ENCODE measurements at places on chromosomes 3 and 15.

DNA sequence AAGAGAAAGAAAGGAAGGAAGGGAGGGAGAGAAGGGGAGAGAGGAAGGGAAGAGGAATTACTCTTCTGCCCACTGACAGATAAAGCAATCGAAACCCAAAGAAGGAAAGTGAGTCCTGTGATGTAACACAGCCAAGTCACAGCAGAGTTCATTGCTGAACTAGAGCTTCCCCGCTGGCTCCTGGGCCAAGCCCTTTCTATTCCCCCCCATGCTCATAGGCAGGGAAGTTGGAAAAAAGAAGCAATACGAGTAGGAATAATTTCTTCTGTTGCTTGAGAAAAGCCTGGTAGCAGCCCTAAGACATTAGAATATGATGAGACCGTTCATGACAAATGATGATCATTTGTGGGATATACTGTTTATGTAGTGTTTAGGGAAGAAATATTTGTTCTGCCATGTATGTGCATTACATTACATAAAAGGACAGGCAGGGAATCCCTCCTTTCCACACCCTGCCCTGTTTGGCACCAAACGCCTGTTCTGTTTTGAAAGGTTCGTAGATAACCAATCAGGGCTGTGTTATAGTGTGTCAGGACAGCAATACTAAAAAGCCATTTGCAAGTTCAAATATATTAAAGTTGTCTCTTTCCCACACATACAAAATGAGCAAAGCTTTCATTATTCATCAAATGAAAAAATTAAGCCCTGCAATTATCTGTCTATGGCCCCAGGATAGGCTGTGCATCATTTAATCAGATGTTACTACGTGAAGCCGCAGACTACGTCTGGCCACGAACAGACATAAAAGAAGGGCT, 111.0 kb upstream of the TRPM1 start:
- DNase-seq, result no peak

- DNase-seq, result peak; percentile 30
Observed at GRCh38 chr3:122921791-122922651, 105.5 kb downstream of the SEMA5B start.

DNA sequence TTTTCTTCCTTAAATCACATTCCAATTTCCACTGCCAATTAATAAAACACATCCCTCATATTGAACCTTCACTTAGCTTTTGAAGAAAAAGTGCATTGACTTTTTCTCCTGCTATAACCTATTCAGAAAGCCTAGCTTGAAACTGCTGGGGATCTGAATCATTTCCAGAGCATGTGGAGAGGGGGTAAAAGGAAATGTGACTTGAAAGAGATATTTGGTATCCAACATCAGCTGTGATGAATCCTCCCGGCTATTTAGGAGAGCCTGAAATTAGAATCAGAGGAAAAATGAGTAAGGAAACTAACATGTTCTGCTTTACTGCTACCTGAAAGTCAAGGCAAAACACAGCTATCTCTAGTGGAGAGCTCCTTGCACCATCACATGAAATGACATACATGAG, 2.6 kb upstream of the GNB5 start:
- DNase-seq, result no peak

DNA sequence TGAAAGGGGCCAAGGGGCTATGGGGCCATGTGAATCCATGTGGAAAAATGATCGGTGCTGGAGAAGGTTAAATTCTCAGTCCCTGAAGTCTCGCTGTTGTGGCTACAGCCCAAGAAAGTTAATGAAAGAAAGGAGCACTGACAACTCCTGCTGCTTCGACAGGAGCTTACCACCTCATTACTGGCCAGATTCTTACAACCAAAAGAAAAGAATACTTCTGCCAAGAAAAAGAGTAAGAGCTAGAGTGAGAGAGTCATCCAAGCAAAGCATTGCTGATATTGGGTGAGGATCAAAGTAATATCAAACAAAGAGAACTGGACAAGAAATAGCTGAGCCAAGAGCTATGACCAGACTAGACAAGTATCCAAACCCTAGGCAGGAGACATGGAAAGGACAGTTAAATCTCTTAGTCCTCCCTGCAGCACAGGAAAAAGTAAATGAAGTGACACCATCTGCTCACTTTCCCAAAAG, 348.4 kb upstream of the PLSCR5 start:
- no peak for DNase-seq

GRCh38 chr3:70911719-70912118, 599.3 kb upstream of the MDFIC2 start:
- DNase-seq, result no peak

DNA sequence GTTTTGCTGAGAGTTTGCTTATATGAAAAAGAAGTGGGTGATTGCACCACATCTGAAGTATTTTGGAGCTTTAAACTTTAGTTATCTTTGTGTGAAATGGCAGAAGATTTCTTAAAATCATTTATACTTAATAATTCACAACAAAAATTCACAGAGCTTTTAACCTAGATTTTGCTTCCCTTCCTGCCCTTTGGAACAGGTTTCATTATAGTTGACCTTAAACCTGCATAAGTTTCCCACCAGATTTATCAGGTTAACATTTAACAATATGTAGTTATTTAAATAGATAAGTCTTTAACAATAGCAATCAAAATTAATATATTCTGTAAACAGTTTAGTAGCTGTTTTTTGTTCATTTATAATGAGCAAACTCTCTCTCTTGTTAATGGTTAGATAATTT, 30.3 kb downstream of the CADM2 start:
- no peak for DNase-seq

DNA sequence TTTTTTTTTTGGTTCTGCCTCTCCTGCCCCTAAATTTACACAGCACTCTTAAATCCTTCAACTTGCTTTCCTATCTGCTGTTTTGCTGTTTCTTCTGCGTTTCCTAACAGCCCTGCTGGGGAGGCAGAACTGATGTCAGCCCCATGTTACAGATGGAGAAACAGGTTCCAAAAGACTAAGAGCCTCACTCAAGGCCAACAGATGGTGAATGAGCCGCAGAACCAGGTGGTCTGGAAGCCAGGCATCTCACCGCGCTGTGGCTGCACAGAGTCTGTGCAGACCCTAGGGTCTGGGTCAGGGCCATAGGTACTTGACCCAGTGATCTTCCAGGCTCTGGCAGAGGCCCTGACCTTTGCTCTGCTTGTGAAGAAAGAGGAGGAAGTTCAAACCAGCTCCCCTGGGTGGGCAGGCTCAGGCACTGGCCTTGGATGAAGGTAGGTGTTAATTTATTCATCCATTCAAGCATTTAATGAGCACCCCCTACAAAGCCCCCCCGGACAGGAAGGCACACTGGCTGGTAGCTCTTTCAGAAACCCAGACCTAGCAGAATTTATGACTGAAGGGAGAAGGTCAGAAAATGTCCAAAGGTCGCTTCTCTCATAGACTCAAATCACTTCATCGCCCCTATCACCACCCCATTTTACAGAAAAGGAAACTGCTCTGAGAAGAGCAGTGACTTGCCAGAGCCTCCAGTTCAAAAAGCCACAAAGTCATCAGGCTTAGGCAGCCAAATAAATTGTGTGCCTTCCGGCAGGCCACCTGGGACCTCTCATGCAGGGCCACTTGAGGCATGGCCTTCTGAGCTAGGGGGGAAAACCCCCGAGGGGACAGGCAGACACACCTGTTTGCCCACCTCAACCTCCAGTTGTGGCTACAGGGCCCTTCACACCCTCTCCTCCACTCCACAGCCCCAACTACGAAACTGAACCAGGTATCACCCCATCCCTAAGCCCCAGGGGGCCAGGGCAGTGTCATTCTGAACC, 2.7 kb downstream of the CHDH start:
- DNase-seq, result no peak

DNA sequence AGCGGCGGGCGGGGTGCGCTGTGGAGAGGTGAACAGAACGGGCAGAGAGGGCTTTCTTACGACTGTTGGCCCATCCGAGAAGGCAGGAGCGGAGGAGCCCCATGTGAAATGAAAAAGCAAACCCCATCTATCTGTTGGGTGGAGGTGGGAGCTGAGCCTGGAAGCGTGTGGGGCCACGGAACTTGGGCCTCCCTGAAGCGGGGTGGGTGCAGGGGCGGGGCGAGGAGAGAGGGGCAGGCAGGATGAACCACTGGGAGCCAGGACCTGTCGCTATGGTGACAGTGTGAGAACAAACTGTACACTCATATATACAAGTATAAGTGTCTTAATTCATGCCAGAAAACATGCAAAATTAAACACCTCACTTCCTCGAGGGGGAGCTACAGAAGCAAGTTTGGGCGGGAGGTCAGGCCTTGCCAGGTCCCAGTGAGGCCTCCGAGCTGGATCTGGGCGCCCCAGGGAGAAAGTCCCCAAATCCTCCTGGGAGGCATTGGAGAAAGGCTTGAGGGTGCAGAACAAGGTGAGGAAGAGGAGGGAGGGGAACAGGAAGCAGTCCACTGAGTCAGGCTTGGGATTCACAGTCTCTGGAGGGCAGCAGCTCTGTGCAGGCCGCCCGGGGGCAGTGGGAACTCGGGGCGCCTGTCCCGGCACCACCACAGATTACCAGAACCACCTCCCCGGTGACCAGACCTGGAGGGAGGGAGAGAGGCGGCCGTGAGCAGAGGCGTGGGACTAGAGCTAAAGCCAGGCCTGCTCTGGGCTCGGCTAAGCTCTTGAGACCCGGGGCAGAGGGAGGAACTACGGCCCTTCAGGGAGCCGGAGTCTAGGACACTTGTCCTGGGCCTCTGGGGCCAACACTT, 34.8 kb downstream of the RBPMS2 start:
- no peak for DNase-seq

DNA sequence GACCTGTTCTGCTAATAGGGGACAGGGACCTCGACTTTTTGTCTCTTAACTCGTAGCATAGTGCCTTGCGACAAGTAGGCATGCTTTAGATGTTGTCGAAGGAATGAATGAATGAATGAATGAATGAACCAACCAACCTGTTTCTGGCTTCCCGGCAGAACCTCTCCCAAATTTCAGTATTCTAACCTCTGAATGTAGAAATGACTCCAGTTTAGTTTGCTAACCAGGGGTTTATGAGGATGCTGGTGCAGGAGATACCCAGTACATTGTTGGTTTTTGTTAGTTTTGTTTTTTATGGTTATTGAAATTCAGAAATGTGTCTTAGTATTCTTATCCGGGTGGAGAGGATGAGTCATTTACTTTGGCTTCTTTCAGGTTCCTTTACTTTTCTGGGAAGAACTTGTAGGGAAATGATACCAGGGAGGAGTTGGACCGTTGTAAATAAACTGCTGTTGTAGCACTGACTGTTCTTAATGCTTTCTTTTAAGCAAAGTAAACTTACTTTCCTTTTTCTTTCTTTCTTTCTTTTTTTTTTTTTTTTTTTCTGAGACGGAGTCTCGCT, 29.6 kb upstream of the EHHADH start:
- DNase-seq, result no peak

DNA sequence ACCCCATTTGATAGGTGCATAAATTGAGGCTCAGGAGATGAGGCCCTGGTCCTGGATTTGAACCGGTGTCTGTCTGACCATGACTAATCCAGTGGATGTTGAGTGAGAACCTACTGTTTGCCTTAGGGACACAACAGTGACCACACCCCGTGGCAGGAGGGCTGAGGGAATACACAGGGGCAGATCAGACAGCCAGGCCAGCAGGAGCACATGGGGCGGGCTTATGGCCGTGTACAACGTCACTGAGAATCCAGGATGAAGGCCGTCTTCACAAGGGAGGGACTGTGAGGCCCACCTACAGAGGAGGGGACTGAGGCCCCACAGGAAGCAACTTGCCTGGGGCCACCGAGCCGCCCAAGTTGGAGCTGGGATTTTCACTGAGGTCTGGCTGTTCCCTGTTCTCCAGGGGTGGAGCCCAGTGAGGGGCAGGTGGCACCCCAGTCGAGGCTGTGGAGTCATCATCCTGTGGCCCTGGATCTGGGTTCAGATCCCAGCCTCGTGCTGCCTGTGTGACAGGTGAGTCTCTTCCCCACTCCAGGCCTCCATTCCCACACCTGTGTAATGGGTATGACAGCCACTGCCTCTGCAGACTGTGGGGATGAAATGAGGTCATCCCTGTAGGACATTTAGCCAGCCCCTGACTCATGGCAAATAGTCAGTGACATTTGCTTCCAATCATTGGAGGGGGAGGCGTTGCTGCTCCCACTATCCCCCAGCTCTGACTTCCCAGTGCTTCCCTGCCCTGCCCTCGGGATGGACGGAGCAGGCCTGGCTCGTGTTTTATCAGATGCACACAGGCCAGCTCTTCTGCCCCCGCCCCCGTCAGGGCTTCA, 6.3 kb upstream of the PLXND1 start:
- no peak for DNase-seq

DNA sequence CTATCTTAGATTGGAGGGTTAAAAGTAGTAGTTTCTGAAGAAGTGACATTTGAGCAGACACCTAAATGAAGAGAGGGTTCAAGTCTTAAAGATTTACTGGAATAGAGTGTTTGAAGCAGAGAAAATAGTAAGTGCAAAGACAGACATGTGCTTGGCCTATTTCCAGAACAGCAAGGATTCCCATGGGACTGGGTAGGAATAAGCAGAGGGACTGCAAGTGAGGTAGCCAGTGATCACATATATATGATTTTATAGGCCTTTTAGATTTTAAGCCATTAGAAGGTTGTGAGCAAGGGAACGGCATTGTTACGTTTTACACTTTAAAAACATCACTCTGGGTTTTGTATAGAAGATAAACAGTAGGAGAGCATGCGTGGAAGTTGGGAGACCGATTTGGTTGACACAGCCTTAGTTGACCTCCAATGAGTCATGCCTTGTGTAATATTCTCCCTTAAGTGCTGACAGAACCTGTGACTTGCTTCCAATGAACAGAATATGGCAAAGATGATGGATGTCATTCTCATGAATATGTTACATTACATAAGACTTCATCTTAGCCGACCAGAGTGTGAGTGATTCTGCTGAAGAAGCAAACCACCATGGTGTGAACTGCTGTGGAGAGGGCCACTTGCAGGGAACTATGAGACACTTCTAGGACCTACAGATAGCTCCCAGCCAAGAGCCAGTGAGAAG, 37.1 kb upstream of the SLC4A7 start:
- no peak for DNase-seq

DNA sequence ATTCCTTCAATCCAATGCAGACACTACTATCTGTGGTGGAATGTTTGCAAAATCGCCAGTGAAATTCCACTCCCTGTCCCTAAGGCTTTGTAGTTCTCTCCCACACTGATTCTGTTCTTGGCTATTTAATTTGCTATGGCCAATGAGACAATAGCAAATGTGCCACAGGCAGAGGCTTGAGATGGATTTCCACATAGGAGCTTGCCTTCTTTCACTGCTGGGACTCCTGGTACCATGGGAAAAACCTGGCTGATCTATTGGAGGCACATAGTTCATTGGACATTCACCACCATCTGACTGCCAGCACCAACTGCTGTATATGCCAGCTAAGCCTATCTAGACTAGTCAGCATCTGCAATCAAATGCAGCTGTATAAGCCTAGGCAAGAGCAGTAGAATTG, 103.8 kb downstream of the NR1D2 start:
- no peak for DNase-seq

DNA sequence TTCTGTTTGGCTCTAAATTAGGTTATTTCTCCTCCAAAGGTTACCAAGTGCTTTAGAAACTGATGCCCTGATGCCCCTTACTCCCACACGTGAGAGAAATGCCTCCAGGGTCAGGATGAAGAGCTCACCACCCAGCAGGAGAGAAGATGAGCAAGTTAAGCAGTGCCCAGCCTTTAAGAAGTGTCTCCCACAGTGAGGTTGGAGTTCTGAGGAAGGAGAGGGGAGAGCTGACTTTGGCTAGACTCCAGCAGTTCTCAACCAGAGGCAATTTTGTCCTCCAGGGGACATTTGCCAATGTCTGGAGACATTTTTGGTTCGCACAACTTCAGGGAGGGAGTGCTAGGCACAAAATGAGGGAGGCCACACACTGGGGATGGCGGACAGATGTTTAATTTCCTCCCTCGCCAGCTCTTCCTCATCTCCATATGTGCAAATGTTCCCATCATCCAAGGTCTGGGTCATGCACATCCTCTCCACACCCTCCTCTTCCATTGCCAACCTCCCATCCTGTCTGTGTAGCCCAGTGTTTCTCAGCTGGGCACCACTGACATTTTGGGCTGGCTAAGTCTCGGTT, 50.6 kb upstream of the SLC7A14 start:
- DNase-seq, result no peak

All from stimulated activated CD4-positive, alpha-beta T cell treated with anti-CD3 and anti-CD28 coated beads, Interleukin-2, amount 100 ng/mL, for 48 hours (primary cell).